ENCODE measurements at places on chromosomes 5 and 9. TPM values are rescaled to one million over a fixed set of nuclear protein-coding genes. Genes with fewer than 3 reads are reported as not detected.

- no peak for DNase-seq
- no peak overlapping the region for H3K4me3 ChIP-seq
- H3K36me3 ChIP-seq, result no peaks in the 10 kb centered on the region
- no peaks in the 10 kb centered on the region for H3K4me1 ChIP-seq
- no peak overlapping the region for H3K27ac ChIP-seq
- H3K27me3 ChIP-seq, result no peaks in the 10 kb centered on the region
Observed at GRCh38 chr5:5080790-5081189, 59.3 kb upstream of the ADAMTS16 start.

- no peaks in the 10 kb centered on the region for H3K4me1 ChIP-seq
- H3K4me3 ChIP-seq, result no peak overlapping the region
- H3K27ac ChIP-seq, result no peak overlapping the region
- H3K36me3 ChIP-seq, result no peaks in the 10 kb centered on the region
- no peak for DNase-seq
Observed at GRCh38 chr9:36039696-36040095, 3.0 kb downstream of the RECK start.

The SLC25A2 gene
- not detected for total RNA-seq

GRCh38 chr5:140292212-140293036 is 10.5 kb downstream of the PFDN1 start:
- H3K27me3 ChIP-seq, result no peaks in the 10 kb centered on the region
- no peak overlapping the region for H3K4me3 ChIP-seq
- no peak for DNase-seq
- peak overlapping the region; percentile 7 for H3K27ac ChIP-seq
- no peaks in the 10 kb centered on the region for H3K36me3 ChIP-seq
- H3K4me1 ChIP-seq, result no peaks in the 10 kb centered on the region

- no peaks in the 10 kb centered on the region for H3K36me3 ChIP-seq
- no peaks in the 10 kb centered on the region for H3K4me1 ChIP-seq
- no peak overlapping the region for H3K4me3 ChIP-seq
- H3K27ac ChIP-seq, result no peak overlapping the region
Observed at GRCh38 chr9:86669422-86669821, 277.9 kb downstream of the GAS1 start.

The GRIA1 gene
- 0.36 TPM for total RNA-seq

DNA sequence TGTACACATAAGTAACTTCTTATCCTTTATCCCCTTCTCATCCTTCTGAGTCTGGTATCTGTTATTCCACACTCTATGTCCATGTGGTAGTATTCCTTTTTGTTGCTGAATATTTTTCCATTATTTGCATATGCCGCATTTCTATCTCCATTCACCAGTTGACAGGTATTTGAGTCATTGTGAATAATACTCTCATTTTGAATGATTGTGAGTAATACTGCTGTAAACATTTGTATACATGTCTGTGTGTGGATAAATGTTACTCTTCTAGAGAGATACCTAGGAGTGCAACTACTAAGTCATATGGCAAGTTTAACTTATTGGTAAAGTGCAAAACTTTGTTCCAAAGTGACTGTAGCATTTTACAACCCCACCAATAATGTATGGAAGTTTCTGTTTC is 15.6 kb downstream of the RIC1 start:
- H3K4me3 ChIP-seq, result no peak overlapping the region
- H3K36me3 ChIP-seq, result no peaks in the 10 kb centered on the region
- H3K4me1 ChIP-seq, result peaks cover 25% of the 10 kb centered on the region
- DNase-seq, result no peak
- no peak overlapping the region for H3K27ac ChIP-seq

The STPG3 gene
- total RNA-seq, result not detected

- H3K27me3 ChIP-seq, result no peaks in the 10 kb centered on the region
- no peak for DNase-seq
- H3K4me3 ChIP-seq, result no peak overlapping the region
- H3K27ac ChIP-seq, result no peak overlapping the region
- H3K36me3 ChIP-seq, result no peaks in the 10 kb centered on the region
- H3K4me1 ChIP-seq, result peaks cover 7% of the 10 kb centered on the region
Observed at GRCh38 chr5:123294544-123294943, 128.7 kb downstream of the CEP120 start.

The EIF4E1B gene
- not detected for total RNA-seq

- no peaks in the 10 kb centered on the region for H3K36me3 ChIP-seq
- H3K4me3 ChIP-seq, result no peak overlapping the region
- no peaks in the 10 kb centered on the region for H3K27me3 ChIP-seq
- H3K27ac ChIP-seq, result no peak overlapping the region
- H3K4me1 ChIP-seq, result no peaks in the 10 kb centered on the region
- no peak for DNase-seq
Observed at GRCh38 chr5:111810112-111810511, 53.1 kb upstream of the NREP start.

The CDKN2B gene
- 3.0 TPM for total RNA-seq

The FOXD4 gene
- total RNA-seq, result 0.55 TPM

The ADAMTS19 gene
- total RNA-seq, result 2.8 TPM

Data from sigmoid colon (tissue), 7 donors.